ENCODE measurements at places on chromosomes 7 and 10.
A peak's percentile ranks its signal among the peaks of the same experiment; 100 is the strongest.

- DNase-seq = no peak
These were observed 53.0 kb downstream of the STEAP1B start for GRCh38 chr7:22447008-22447407.

DNA sequence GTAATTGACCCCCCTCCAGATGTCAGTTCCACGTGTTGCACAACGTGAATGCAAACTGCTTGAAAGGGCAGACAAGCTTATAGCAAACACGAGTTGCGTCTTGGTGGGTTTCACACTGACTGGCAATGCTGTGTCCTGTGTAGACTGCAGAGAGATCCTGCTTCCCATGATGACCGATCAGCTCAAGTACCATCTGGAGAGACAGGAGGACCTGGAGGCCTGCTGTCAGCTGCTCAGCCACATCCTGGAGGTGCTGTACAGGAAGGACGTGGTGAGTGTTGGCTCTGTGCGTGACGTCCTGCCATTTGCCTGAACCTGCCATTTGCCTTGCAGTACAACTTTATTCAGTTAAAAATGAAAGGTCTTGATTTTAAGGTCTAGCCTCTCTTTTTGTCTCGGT, 71.1 kb downstream of the INSYN2A start:
- no peak for DNase-seq

DNA sequence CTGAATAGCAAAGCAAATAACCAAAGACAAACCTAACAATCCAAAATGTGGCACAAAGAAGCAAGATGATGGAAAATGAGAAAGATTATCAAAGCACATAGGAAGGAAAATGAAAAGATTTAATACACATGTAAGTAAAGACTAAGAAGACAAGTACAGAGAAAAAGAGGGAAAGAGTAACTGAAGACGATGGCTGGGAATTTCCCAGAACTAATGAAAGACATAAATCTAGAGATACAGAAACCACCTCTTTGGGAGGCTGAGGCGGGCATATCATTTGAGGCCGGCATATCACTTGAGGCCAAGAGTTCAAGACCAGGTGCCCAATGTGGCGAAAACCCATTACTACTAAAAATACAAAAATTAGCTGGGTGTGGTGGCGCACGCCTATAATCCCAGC, 46.8 kb downstream of the CCDC6 start:
- DNase-seq = no peak

DNA sequence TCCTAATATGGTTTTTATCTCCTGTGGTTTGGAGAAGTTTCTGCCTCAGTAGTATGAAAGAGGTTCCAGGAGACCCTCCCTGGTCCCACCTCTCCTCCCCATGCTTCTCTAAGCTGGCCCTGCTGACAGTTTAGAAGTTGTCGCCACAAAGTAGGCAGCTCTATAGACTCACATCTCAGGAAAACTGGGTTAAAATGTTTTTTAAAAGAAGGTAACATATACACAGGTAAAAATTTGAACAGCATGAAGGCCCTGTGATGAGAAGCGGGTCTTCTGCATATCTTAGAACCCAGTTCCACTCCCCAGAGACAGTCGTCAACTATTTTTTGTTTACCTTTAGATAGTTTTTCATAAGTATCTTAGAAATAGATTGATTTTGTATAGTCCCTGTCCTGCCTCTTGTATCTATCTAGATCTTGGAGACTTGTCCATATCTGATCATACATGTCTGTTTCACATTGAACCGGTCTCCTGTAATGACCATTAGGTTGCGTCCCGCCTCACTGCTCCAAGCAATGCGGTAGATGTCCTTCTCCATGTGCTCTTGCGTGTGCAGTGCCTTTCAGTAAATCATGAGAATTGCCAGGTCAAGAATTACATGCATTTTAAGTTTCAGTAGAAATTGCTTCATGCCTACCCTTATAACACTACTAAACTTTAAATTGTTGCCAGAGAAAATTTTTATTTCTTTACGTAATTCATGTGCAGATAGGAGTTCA, 2.2 kb downstream of the DUSP5 start:
- no peak for DNase-seq

DNA sequence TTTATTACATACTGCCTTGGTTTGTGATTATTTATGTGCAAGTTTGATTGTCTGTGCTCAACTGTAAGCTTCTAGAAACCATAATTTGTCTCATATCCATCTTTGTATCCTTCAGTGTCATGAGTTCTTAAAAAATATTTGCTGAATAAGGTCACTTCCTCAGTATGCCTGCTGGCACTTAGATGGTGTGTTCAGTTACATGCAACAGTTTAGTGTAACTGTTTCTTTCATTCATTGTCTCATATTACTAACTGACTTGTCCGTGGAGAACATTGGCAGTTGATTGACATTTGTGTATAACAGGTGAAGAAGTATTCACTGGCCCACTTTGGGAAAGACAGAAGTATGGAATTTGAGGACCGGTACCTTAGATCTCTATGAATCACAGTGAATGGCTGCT, 236.9 kb downstream of the PRKG1 start:
- DNase-seq = no peak

GRCh38 chr7:155458878-155459699, 1.2 kb downstream of the EN2 start:
- DNase-seq = no peak

GRCh38 chr10:129617768-129618167, 150.7 kb downstream of the MGMT start:
- DNase-seq = no peak

GRCh38 chr7:132430861-132431822, 145.1 kb downstream of the PLXNA4 start:
- no peak for DNase-seq

DNA sequence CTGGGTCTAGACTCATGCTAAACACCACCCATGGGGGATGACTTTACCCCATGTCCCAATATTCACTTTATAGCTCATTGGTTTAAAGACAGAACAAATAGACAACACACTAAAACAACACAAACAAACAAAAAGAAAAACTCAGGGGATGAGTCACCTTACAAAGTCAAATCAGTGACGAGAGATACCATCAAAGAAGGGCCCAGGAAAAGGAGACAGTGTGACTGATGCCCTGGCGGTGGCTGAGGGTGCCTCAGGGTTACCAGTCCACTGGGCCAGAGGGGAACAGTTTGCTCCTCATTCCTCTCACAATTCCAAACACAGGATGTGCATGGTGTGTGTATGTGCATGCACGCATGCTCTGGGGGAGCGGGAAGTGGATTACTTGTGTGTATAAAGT, 171.3 kb upstream of the PRKCQ start:
- no peak for DNase-seq

GRCh38 chr10:118633786-118634185, 38.3 kb upstream of the PRLHR start:
- DNase-seq = no peak

DNA sequence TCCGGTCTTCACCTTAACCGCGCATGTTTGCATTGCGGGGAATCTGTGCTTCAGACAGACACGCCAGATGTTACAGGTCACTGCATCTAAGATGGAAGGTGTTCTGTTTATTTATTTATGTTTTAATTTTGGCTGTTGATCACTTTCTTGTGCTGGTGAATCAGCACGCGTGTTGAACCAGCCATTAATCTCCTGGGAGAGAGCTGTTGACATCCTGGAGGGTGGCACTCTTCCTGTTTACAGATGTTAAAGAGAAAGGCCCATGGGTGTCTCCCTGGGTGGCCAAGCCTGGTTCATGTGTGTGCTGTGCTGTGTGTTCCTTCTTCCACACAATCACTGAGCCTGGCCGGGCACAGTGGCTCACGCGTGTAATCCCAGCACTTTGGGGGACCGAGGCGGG, 355.3 kb downstream of the PAXIP1 start:
- no peak for DNase-seq

DNA sequence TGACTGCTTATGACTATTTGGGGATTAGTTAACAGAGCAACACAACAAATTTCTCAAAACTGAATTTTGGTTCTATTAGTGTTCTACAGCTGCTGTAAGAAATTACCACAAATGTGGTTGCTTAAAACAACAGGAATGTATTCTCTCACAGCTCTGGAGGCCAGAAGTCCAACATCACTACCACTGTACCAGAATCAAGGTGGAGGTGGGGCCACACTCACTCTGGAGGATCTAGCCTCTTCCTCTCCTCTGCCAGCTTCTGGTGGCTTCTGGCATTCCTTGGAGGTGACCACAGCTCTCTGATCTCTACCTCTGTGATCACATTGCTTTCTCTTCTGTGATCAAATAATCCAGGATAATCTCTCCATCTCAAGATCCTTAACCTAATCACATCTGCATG, 194.7 kb upstream of the BMPER start:
- DNase-seq = no peak

DNA sequence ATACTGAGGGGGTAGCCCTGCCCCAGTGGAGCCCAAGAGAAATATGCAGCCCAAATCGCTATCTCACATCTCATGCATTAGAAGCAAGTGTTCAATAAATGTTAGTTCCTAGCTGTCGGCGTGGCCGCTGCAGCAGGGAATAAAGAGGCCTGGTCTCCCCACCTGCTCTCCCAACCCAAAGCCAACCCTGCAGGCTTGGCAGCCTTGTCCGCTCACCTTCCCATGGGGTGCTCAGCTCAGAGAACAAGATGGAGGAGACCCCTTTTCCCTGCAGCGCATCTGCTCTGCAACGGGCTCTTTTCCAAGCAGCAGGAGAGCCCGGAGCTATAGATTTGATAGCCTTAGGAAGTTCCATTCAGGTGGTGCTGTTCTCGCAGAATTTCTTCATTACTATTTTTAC, 12.0 kb upstream of the DOCK1 start:
- DNase-seq = no peak

DNA sequence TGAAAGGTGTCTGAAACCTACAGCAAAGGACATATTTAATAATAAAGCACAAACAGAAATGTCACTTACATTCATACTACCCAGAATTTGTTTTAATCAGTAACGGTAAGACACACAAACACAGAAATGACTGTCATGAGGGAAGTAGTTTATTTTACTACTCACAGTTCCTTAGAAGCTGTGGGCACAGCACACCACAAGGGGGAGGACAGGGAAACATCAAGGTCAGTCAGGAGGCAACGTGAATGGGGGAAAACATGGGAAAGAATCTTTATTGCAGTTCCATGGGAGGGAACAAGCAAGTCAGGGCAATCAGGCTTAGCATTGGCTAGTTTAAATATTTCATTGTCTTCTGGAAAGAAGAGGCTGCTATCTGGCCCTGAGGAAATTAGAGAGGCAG, 123.8 kb upstream of the PDSS1 start:
- peak; percentile 28 for DNase-seq

DNA sequence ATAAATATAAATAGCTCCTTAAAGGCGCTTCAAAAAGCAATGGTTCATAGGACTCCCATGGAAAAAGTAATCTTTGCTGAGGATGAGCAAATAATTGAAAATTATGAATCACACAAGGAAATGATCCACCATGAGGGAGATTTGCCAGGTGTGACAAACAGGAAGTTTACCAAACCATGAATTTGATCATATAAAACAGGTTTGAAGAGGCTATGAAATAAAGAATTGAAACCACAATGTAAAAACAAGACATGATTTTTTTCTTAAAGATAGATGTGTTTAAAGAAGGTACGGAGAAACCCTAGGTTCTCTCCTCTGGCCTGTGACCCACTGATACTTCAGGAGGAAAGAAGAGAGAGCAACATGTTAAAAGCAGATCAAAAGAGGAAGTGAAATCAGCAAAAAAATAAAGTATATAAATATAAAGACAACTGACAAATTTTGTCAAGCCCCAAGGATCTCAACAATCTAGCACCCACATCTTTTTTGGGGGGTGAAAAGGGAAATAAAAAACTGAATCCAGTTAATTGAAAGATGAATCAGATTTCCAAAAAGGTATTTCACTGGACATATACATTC, 111.3 kb upstream of the ASAH2 start:
- DNase-seq = no peak

Measured in iPS DF 19.7 (cell line).